Stimulated activated CD8-positive, alpha-beta memory T cell treated with anti-CD3 and anti-CD28 coated beads, Interleukin-4, amount 100 ng/mL, for 4 hours (primary cell): ENCODE measurements at places on chromosomes 6 and 20.

GRCh38 chr20:57470666-57471495 is 54.1 kb downstream of the CTCFL start:
- no peak for DNase-seq

GRCh38 chr6:108667993-108668392 is 107.3 kb downstream of the FOXO3 start:
- DNase-seq, result no peak

DNA sequence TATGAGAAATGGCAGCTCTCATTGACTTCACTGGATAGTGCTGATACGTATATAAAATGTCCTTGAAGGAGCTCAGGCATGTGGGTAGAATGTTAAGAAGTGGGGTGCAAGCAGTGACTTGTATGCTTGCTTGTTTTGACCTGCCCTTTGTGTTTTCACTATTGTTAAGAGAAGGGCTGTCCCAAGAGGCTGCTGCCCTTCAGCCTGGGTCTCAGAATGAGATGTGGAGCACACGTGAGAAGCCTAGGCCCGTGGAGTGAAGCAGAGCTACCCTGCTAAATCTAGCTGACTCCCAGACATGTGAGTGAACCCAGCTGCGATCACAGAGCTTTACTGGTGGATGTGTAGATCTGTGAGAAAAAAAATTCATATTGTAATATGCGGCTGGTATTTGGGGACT is 305.3 kb upstream of the RGS17 start:
- DNase-seq, result no peak

- DNase-seq, result no peak
Observed at GRCh38 chr6:169833258-169833794, 81.9 kb downstream of the ERMARD start.

- no peak for DNase-seq
Observed at GRCh38 chr6:100612094-100612493, 147.4 kb upstream of the SIM1 start.
